Right cardiac atrium (tissue), 5 donors: ENCODE measurements at places on chromosomes 3 and 15.

DNA sequence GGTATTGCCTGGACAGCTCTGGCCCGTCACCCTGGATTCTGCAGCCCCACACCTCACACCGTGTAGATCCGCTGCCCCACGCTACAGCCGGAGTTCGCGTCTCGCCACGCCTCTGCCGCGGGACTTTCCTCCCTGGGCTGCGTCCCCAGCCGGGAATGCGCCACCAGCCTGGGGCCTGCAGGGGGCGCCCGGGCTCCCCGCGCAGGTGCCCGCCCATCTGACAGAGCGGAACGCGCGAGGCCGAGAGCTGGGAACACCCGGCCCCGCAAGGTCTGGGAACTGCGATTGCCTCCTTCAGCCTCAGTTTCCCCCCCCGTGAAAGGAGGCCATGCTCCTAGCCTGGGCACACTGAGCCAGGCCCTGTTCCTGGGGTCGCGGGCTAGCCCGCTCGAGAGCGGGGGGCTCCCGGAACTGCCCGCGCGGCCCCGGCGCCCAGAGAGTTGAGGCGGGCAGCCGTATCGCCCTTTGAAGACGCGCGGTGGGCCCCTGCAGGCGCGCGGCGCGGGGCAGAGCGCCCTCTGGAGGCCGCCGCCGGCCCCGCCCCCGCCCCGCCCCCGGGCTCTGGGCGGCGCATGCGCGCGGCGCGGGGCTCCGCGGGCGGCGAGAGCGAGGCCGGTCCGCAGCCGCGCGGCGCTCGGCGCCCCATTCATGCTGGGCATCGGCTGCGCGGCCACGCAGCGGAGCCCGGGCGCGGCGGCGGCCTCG is at the start of gene PLXNA1:
Gene PLXNA1 (plus strand): TSS at position 645 of the 705 bp plus-strand sequence. CDS start 5,479 bp downstream, outside the sequence.
- DNase-seq, result peak; percentile 93

GRCh38 chr3:112297714-112298113 is 3.7 kb upstream of the SLC9C1 start:
- DNase-seq, result no peak

DNA sequence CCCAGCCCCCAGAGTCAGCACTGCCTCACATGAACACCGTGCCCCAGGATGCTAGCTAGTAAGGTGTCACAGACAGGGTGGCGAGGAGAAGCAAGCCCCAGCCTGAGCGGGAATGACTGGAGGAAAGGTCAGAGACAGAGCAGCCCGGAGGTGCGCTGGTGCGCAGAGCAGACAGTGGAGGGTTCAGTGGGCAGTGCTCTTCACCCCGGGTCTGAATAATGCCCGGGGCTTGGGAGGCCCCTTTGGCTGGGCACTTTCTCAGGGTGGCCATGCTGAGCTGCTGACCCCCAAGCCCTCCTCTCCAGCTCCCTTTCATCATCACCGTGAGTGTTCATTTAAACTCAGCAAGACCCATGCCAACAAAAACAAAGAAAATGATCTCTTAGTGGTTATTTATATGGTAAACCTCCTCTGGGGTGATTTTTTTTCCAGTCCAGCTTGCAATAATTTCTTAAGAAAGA is 110.8 kb downstream of the VGLL4 start:
- DNase-seq, result no peak

DNA sequence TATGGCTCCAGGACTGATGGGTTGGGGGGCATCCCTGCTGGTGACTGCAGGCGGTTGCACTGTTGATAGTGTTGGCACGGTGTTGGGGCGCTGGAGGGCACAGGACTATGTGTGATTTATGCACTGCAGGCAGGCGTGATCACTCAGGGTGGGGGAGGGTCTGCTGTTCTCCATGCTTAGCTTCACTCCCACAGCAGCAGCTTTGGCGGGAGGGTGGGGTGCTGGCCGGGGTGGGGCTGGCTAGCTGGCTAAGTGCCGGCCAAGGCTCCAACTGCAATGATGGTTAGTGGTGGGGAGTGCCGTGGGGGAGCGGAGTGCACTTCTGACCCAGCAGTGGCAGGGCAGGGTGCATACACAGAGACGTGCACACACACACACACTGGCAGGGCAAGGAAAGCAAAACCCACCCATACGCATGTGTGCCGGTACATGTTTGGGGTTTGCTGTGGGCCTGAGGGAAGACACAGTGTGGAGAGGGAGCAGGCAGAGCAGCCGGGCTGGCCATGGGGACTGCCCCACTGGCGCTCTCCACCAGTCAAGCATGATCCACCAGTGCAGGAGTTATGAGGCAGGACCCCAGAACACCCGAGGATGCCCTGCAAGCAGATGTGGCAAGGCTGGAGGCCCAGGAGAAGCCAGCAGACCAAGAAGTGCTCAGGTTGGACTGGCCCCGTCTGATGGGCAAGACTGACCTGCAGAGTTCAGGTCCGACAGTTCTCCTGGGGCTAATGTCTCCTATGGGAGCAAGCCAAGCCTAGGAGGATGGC is 16.5 kb upstream of the FGF7 start:
- no peak for DNase-seq

DNA sequence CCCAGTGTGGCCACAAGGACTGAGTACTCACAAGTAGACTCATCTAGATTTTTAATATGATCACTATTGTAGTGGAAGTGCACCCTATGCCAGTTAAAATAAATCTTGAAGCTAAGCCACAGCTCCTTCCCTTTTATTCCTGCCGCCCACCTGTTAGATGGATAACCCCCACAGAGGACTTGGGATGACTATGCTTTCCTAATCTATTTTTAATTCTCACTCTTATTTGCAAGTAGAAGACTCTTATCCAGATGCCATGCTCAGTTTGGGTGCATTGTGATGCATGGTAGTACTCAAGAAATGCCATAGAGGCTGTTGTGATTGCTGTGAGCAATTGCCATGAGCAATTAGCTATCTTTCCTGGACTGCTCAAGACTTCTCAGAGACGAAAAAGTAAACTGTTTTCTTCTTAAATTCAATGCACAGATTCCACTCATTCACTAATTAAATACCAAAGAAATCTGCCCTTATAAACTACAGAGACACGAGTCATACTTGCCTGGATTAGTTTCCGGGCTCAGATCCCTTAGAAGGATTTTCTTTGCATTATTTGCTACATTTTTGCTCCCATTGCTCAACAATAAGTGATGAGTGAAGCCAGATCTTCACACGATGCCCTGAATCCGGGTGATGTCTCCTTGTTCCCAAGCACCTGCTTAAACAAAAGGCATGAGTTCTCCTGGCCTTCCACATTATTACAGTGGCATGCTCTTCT is 472.1 kb downstream of the SOX2 start:
- DNase-seq, result no peak

GRCh38 chr15:72231833-72232478 is 966 bp upstream of the PKM start:
- DNase-seq, result peak; percentile 70

- DNase-seq, result no peak
These were observed 110.2 kb downstream of the RBPMS2 start for GRCh38 chr15:64665179-64665578.

DNA sequence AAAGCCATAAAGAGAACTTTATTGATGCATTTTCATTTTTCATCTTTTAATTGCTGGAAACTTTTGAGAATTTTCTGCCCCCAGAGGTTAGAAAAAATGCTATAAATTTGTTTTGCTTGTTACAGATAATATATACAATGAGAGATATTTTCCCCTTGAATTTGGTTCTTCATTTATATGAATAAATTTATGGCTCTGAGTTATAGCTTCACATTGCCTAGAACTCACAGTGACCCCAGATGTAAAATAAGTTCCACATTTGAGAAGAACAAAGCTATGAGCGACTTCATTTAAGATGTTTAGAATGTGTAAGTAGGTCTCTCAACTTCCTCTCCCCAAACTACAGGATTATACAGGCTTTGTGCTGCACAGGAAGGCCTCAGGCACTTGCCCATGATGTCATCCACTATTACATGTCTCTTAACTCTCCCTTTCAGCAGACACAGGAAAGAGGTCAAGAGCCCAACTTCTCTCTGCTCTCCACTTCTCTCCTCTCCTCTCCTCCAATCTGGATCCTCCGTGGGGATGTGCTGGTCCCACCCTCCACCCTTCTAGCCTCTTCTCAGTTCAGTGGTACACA is 92.8 kb downstream of the DUT start:
- DNase-seq, result no peak

GRCh38 chr3:177935047-177935446 is 601.2 kb upstream of the KCNMB2 start:
- no peak for DNase-seq

DNA sequence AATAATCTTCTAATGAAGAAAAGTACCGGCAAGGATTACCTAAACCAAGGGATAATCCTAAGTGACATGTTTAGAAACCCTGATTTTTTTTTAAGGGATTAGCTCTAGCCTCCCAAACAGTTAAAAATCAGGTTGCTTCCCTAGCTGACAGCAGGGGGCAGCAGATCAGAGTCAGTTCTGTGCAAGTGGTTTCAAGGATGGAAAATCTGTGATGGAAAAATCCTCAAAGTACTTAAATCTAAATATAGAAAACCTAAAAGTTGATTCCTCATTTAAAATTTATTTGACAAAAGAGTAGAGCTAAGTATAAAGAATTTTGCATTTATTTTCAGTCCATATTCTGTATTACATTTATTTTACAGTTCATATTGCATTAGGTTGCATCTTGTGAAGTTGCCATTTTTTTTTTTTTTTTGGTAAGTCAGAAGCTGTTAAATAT is 107.6 kb downstream of the PEX5L start:
- peak; percentile 42 for DNase-seq

- peak; percentile 35 for DNase-seq
These were observed 394 bp downstream of the OSBPL10 start for GRCh38 chr3:31980530-31981205.

DNA sequence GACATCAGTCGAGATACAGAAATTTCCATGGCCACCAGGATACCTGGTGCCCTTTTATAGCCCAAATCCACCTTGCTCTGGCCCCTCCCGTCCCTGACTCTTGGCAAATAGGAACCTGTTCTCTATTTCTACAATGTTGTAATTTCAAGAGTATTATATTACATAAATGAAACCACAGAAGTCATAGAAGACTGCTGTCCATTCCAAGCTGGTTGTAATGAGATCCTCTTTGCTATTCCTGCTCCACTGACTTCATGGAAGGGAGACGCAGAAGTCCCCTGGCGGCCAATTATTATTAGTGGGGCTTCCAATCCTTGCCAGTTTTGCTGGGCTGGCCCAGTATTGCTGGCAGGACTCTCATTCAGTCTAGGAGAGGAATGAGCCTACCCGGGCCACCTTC is 26.6 kb downstream of the DCP1A start:
- DNase-seq, result no peak

GRCh38 chr15:60555291-60555690 is 76.3 kb upstream of the ICE2 start:
- no peak for DNase-seq

DNA sequence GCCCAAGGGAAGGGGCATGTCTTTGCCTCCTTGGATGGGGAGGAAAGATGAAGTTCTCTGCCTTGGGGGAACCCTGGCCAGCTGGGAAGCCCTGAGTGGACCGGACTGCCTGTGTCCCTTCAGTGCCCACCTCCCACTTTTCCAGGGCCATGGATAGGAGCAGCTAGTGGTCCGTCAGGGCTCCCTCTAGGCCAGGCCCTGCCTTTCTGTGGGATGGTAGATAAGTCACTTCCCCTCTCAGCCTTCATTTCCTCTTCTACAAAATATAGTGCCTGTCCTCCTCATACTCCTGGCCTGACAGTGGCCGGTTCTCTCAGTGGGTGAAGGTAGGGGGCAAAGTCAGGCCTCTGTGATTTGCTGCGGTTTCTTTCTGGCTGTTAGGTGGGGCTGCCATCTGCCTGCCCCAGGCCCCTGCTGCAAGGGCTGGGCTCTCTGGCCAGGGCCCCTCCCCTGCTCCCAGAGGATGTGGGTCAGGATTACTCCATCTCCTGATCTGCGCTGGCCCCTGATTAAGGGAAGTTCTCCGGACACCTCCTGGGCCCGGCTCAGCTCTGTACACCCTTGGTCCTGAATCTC is 1.4 kb downstream of the PLEKHO2 start:
- DNase-seq, result peak; percentile 83

DNA sequence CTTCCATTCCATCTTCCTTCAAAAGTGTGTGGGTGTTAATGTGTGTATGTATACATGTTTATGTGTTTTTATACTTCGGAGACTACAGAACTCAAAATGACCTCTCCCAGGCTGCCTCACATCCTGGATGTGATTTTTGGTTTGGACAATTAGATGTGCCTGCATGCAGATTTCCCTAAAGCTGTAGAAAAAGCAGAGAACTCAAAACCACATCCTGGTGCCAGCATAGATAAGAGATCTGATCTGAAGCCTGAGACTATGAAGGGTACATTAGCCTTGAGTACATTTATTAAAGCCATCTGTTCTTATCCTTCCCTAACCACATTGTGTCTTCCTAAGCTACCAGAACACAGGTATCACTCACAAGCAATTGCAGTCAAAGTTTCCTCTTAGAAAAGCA is 319.4 kb upstream of the RASGRP1 start:
- DNase-seq, result no peak

- DNase-seq, result no peak
These were observed 70.8 kb upstream of the MBNL1 start for GRCh38 chr3:152197937-152198336.

DNA sequence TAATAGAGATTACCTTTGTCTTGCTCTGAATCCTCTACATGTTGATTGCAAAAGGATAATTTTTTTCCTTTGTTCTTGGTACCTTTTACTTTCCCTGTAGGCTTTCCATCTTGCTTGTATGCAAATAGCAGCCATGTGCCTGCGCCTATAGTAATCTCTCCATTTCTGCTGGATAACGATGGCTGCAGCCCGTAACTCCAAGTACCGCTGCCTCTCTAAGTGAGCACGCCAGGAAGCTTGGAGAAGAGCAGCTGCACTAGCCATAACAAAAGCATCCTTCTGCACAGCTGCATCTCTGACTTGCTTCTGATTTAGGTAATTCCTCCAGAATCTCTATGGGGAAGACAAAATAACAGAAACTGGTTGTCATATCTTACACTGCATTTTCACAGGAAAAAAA is 89.3 kb downstream of the NR2E3 start:
- no peak for DNase-seq

DNA sequence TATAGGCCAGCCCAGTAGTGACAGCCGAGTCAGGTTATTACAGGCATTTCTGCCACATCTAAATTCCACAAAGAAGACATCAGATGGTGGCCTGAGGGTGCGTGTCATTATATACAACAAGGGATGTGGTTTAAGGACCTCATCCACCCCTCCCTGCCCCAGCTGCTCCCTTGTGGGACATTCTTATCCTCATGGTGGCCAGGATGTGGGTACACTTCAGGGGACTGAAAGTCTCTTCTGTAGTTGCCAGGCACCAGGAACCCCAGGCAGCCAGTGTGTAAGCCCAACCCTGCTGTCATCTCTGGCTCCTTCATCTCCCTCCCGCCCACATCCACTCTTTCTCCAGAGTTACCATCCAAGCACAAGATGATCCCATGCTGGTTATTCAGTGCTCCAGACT is 224.9 kb upstream of the TOPAZ1 start:
- no peak for DNase-seq

- DNase-seq, result no peak
These were observed at the start of gene AGBL1 for GRCh38 chr15:86079508-86080266. AGBL1 (plus strand) TSS chr15:86079871.

- peak; percentile 80 for DNase-seq
These were observed 316.8 kb upstream of the CTDSPL start for GRCh38 chr3:37544869-37545352.

GRCh38 chr3:56761887-56762651 is 39.7 kb downstream of the ARHGEF3 start:
- no peak for DNase-seq

- no peak for DNase-seq
These were observed 19.2 kb upstream of the SMAD6 start for GRCh38 chr15:66682865-66683264.

GRCh38 chr15:97156739-97157265 is 803.7 kb upstream of the ARRDC4 start:
- DNase-seq, result no peak

- DNase-seq, result no peak
These were observed 271.8 kb upstream of the TPM1 start for GRCh38 chr15:62770752-62771151.

GRCh38 chr3:37814547-37814946 is 47.1 kb upstream of the CTDSPL start:
- no peak for DNase-seq
